ENCODE measurements at places on chromosomes 6 and 20.
A peak's percentile ranks its signal among the peaks of the same experiment; 100 is the strongest.

DNA sequence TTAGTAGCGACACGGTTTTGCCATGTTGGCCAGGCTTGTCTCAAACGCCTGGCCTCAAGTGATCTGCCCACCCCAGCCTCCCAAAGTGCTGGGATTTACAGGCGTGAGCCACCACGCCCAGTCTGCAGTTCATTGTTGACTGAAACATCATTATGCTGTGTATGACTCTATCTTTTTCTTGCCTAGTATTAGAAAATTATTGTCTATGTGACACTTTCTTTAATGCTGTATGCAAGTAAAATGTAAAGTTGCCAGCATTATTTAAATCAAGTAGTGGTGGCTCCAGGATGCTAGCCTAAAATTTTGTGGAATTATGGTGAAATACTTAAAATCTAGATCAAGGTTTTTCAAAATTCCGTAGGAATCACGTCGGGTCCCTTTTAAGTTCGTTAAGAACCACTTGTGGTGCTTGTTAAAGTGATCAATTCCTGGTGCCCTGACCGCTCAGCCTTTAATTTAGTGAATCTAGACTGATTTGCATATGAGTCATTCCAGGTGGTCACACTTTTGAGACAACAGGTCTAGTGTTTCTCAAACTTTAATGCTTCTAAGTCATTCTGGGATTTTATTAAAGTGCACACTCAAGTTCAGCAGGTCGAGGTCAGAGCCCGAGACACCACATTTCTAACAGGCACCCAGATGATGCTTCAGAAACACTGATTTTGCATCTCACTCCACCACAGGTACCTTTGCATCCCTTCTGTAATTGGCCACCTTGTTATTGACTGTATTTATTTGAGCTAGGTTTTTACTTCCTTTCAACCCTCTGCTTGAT is 132.6 kb upstream of the MTHFD1L start:
- no peak for DNase-seq

- no peak for DNase-seq
Measured at GRCh38 chr20:16437387-16437996, 135.8 kb downstream of the KIF16B start.

DNA sequence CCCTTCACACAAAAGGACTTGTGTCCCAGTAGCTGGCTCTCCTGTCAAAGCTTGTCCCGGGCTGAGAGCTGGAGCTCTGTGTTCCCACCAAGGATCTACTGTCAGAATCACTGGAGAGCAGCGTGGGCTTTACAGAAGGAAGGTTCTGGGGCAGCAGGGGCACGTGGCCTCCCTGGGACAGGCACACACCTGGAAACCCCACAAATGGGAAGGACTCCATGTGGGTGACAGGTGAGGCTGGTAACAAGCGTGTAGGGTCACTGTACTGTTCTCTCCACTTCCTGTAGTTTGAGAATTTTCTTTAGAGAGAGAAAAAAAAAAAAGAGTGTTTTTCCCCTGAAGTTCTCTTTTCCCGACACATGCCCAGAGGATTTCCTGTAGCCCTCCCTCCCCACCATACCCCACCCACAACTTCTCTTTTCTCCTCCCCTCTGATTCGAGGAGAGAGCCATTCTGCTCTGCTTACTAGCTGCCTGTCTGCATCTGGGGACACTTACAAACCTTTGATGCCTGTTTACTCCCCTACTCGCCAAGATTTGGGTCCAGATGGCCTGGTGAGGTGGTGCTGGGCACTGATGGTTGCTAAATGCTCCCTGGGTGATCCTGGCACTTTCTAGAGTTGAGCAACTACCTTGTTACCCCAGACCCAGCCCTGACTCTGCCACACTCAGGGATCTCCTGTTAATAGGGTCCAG is 84.1 kb upstream of the SIRPA start:
- DNase-seq = no peak

DNA sequence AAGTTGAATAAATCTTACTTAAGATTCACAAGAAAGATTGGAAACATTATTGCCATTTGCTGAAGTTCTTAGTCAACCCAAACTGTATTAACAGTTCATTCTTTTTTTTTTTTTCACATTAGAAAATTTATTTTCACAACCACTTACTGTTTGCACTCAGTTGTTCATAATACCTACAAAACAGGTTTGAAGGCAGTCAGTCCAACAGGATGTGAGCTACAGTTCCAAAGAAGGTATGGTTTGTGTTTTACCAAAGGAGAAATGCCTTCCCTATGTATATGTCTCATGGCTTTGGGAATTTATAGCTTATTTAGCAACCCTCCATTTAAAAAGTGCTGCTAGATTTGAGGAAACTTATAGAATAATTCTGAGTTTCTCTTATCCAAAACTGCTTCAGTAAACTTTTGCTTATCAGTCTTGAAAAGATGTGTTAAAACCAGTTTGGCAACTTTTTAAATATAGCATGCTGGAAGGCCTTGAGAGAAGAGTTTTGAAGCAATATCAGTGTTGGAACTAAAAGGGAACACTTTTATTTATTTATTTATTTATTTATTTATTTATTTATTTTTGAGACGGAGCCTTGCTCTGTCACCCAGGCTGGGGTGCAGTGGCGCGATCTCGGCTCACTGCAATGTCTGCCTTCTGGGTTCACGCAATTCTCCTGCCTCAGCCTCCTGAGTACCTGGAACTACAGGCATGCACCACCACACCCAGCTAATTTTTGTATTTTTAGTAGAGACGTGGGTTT is 46.8 kb upstream of the RREB1 start:
- DNase-seq = no peak

- peak; percentile 15 for DNase-seq
Measured at GRCh38 chr20:36808317-36809257, 35.0 kb upstream of the DSN1 start.

- peak; percentile 63 for DNase-seq
Measured at GRCh38 chr20:49608752-49609670, 41.1 kb upstream of the PTGIS start.
